Fibroblast of skin of left quadriceps (primary cell): ENCODE measurements at places on chromosomes 7 and 10.

DNA sequence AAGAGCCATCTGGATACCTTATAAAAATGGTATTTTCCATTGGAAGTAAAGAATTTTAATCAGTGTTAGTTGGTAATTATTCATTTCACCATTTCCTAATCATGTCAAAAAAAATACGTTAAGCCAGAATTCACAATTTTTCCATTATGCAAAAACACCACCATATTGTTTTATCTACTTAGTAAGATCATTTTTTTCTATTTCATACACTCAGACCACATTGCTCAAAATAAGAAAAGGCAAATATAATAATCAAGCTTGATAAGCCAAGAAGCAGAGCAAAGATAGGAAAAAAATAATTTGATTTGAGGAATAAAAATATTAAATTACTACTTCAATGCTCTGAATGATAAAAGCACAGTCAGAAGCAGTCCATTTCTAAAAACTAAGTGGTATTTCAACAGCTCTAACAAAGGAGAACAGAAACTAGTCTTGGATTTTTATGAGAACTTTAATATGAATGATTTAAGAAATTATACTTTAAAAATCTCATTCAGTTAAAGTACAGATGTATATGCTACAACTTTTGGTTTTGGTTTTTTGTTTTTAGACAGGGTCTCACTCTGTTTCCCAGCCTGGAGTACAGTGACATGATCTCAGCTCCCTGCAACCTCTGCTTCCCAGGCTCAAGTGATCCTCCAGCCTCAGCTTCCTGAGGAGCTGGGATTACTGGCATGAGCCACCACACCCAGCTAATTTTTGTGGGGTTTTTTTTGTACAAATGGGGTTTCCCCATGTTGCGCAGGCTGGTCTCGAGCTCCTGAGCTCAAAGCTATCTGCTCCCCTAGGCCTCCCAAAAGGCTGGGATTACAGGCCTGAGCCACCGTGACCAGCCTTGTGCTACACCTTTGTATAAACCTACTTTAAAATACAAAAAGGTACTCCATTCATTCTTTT, 46.6 kb downstream of the LRRN3 start:
- DNase-seq, result no peak

DNA sequence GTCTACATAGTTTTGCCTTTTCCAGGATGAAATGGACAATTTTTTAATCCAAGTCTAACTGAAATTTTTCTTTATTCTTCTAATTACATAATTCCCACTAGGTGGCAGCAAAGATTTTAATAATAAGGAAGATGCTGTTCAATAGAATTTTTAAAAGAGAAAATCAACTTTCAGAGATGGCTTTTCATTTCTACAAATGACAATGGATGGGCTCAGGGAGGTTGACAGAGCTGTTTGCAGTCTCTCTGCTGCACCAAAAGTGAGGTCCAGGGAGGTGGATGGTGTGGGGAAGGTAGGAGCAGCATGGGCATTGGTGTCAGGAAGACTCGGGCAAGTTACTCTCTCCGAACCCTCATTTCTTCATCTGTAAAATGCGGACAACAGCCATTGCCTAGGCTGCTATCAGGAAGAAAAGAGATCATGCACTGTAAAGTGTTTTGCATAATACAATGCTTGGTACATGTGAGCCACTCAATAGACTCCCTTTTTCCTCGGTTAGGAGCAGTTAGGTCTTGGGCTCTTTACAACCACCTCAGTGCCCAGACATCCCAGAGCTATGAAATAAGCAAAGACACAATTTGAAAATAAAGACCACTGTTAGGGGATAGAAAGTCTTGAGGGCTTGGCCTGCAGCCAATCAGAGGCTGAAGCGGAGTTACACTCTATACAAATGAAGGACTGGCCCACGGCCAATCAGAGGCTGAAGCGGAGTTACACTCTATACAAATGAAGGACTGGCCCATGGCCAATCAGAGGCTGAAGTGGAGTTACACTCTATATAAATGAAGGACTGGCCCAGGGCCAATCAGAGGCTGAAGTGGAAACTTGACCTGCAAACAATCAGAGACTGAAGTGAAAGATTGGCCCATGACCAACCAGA, 107.1 kb downstream of the ABLIM1 start:
- DNase-seq, result no peak

DNA sequence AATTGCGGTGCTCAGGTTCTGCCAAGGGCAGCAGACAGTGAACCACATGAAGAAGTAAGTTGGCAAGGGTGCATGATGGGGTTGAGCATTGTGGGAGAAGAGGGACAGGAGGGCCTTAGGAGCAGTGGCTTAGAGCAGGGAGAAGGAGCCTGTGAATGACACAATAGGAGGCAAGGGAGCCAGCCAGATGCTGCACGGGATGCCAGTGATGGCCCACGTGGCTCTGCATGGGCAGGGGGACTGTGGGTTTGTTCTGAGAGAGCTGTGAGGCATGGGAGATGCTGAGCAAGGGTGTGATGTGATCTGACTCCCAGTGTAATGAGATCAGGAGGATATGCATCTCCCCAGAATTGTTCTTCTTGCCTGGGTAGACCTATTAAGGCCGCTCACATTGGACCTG, 60.9 kb downstream of the C10orf90 start:
- no peak for DNase-seq

GRCh38 chr10:21720090-21720489, 186.1 kb downstream of the MLLT10 start:
- no peak for DNase-seq
